ENCODE measurements at places on chromosomes 16 and 17.

DNA sequence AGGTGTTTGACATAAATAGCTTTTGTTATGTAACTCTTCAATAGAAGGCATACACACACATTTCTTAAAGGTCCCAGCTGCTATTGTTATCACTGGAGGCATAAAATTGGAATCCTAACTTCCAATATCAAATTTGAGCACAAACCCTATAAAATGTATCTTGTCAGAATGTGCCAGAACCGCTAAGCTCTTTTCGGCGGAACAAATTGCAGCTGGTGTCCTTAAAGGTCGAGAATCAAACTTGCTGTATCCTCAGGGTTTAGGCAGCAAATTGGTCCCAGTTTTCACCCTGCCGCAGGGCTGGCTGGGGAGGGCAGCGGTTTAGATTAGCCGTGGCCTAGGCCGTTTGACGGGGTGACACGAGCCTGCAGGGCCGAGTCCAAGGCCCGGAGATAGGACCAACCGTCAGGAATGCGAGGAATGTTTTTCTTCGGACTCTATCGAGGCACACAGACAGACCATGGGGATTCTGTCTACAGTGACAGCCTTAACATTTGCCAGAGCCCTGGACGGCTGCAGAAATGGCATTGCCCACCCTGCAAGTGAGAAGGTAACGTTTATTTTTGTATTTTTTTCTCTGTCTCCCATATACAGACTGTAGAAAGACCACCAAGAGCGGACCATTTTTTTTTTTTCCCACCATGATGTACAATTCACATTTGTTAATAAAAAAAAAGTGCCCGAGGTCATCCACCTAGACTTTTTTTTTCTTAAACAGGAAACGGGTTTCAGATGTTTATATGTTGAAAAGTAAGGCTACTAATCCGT is 297.1 kb downstream of the IRF8 start:
- DNase-seq: no peak

DNA sequence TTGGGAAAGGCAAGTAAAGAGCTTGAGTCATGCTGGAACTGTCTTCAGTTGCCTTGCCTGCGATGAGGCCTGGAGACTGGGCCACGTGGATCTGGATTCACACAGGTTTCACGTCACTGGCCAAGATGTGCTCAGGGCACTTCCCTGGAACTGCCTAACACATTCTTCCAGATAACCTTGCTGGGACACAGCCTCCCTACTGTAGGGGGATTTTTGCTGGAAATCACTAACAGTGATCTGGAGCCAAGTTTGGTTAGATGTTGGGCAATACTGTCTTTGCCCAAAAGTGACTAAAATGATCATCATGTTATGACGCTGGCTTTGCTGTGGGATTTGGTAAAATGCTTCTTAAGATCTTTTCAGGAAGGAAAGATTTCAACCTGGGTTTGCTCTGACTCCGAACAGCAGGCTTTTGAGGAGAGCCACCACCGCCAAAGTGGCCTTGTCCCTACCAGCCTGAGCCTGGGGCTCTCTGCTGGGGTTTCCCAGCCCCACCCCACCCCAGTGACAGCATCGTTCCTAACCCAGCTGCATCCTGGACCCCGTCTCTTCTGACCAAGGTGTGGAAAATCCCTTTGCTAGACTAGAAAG is 14.7 kb downstream of the C1QTNF1 start:
- no peak for DNase-seq

- no peak for DNase-seq
These were observed 977 bp downstream of the NAGPA start for GRCh38 chr16:5032748-5033167.

GRCh38 chr17:43550754-43551153 is 4.6 kb upstream of the ETV4 start:
- DNase-seq: no peak

DNA sequence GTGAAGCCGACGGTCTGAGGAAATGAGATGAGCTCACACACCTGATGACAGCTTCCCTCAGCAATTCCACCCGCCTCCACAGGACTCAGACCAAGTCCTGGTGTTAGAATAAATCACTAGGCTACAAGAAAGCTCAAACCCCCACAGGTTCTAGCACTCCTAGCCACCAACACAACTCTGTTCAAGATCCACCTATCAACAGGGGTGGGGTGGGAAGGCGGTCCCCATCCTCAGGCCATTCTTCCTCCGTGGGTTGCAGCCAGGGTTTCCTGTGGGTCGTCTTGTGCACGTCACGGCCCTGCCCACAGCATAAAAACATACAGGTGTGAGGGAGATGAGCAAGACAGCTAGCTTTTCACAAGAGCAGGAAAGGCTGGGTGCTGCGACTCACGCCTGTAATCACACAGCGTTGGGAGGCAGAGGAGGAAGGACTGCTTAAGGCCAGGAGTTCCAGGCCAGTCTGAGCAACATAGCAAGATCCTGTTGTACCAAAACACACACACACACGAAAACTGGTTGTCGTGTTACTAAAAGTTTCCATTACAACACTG is 81.1 kb downstream of the ANKRD11 start:
- DNase-seq: no peak
